ENCODE measurements at places on chromosomes 5 and 9.

DNA sequence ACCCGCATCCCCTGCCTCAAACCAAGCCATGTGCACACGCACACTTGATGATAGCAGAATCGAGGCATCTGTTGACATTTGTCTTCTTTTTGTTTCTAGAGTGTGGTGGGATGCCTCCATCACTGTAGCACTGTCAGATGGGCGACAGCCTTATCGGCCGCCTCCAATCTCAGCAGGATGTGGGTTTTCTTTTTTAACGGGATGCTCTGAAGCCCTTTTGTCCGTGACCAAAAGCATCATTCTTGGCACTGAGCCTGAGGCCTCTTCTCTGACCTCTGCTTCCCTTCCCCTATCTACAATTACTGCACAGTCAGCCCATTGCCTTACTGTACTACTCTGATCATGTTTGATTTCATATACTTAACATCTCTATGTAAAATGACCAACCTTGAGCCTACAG lies 78.3 kb downstream of the LMNB1 start:
- DNase-seq = no peak

DNA sequence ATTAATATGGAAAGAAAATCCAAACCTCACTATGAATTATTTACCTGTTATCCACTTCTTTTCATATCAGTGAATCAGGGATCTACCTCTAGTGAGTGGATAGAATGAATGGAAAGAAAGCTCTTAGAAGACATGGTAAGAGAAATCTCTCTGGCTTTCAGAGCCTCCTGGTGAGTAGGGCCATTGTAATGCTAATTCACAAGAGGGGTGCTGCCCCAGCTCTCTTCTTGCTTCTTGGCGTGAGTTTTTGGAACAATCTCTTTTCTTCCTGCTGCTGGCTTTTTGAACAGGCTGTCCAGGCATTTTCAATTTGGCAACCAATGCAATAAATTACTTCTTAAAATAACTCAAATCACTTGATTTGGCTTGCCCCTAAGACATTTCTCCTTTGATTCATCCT lies 49.9 kb upstream of the KCNN2 start:
- DNase-seq = no peak

DNA sequence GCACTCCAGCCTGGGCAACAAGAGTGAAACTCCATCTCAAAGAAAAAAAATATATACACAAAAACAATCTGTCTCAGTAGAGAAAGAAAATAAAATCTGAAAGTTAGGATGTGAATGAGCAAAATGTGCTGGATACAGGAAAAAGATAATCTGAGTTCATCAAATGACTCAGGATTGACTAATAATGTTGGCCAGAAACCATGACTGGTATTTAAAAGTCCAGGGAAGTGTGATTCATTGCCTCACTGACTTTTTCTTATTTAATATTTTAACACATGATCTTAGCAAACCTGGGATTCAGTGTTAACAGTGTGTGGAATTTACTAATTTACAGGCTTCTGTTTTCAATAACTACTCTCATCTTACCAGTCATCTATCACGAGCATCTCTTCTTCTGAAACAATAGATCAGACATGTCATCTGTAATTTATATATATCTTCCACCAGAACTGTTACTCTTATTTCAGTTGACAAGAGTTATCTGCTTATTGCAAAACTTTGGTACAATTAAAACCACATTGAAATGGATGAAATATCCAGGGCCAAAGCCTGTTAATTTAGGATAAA lies 256.7 kb downstream of the CDH12 start:
- DNase-seq = no peak

- DNase-seq = no peak
Measured at GRCh38 chr9:35611230-35611797, 6.3 kb downstream of the TESK1 start.

- no peak for DNase-seq
Measured at GRCh38 chr9:131539223-131539923, 6.0 kb upstream of the PRRT1B start.

DNA sequence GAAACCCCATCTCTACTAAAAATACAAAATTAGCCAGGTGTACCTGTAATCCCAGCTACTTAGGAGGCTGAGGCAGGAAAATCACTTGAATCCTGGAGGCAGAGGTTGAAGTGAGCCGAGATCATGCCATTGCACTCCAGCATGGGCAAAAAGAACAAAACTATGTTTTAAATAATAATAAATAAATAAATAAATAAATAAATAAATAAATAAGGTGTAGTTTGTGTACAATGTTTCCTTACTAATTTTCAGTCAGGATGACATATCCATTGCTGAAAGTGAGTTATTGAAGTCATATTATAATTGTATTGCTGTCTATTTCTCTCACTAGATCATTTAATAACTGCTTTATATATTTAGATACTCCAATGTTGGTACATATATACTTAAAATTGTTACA lies 581.5 kb upstream of the DAB2 start:
- no peak for DNase-seq

GRCh38 chr5:84372066-84372695 lies 12.5 kb downstream of the EDIL3 start:
- DNase-seq = no peak

GRCh38 chr9:132780230-132781007 lies 97.7 kb downstream of the AK8 start:
- DNase-seq = no peak

- DNase-seq = no peak
Measured at GRCh38 chr9:121296213-121297127, 28.5 kb downstream of the GSN start.

DNA sequence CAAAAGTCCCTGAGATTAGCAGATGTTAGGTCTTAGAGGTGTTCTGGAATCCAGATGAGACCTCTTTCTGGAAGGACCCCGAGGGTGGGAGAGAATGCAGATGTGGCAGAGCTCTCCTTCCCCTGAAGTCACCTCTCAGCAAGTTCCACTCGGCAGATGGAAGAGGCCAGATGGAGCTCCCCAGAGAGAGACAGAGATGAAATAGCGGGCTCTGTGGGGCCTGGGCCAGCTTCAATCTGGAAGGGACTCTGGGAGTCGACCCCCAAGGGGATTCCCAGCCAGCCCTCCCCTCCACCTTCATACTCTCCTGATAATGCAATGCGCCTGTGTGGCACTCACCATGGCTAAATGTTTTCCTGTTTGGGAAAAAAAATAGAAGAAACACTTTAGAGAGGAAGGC lies 60.2 kb downstream of the WNK2 start:
- no peak for DNase-seq

DNA sequence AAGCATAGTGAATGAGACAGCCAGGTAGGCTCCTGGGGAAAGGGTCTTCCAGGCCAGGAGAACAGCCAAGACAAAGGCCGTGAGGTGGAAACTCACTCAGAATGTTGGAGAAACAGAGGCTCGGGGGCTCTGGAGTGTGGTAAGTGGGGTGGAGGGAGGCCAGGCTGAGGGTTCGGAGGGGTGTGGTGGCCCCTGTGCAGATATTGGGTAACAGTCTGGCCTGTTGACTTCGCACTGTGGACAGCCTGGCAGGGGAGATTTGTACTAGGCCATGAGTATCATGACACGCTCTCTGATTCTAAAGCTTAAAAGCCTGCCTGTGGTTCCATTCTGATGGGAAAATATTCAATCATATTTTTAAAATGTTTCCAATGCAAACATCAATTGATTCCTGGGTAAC lies 239.3 kb downstream of the GADD45G start:
- DNase-seq = no peak

- no peak for DNase-seq
Measured at GRCh38 chr5:82644766-82645165, 366.6 kb upstream of the RPS23 start.

- no peak for DNase-seq
Measured at GRCh38 chr9:76772686-76773445, 8.6 kb downstream of the PCA3 start.

DNA sequence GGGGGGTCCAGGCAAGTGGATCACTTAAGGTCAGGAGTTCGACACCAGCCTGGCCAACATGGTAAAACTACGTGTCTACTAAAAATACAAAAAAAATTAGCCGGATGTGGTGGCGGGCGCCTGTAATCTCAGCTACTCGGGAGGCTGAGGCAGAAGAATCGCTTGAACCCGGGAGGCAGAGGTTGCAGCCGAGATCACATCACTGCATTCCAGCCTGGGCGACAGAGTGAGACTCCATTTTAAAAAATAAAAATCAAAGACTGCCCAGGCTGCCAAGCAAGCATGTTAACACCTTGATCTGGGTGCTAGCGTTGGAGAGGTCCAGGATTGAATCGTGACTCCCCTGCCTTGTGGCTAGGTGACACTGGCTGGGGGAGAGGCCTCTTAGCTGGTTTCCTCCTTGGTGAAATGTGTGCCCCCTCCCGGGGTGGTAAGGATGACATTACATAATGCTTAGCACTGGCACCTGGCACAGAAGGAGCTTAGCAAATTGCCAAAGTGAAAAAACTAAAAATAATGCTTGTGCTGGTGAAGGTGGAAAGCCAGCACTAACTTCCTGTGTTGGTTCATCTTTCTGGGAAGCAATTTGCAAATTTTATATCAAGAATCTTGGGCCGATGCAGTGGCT lies 2.2 kb upstream of the CIZ1 start:
- DNase-seq = no peak

DNA sequence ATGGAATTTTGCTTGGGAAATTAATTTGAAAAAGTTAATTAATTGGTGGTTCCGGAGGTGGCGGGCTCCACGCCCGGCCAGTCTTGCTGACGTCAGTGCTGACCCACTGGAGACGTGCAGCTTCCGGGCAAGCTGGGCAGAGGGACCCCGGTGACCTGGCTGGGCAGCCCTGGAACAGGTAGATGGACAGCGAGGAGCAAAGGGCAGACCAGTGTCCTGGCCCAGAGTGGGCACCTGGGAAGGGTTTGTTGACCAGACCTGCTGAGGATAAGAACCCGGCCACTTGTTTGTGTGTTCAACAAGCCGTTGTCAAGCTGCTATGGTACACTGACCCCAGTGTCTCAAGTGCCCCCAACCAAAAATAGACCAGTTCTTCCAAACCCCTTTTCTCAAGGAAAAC lies 17.5 kb downstream of the CXXC5 start:
- DNase-seq = no peak

DNA sequence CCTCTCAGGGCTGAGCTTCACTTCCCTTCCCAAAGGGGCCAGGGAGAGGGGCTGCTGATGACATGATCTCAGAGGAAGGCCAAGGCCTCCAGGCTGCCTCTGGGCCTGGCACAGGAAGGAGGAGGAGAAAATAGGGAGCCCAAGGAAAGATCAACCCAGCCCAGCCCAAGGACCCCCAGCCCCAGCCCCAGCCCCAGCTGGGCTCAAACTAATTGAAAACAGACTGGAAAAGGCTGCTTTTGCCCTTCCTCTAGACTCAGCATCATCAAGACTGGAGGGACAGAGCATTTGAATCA lies 18.3 kb upstream of the KCNIP1 start:
- DNase-seq = no peak

- DNase-seq = peak; percentile 37
Measured at GRCh38 chr5:112921026-112921832, 798 bp downstream of the REEP5 start.

- no peak for DNase-seq
Measured at GRCh38 chr9:98978231-98978681, 34.5 kb downstream of the COL15A1 start.

DNA sequence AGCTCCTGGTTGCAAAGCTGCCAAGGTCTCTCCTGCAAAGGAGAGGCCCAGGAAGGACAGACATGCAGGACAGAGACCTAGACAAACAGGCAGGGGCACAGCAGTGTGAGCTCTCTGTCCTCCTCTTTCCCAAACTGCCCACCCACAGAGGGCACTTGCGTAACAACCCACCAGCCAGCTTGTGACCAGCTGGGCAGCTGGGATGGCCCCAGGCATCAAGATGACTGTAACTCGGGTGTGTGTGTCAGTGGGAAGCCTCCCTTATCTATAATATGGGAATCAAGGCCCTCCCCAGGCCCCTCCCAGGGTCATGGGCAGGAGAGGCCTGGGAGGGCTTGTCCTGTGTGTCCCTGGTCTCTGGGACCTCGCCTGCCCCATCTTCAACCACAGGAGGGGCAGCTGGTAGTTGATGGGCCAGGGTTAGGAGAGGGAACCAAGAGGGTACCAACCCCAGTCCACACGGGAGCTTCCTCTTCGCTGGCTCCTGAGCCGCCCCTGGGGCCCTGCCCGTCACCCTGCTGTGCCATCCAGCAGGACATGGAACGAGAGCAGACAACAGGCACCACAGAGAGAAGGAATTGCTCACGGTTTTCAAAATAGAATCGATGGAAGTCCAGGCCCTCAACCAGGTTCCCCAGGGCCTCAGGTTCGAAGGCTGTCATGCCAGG lies 37.9 kb downstream of the SLC6A7 start:
- no peak for DNase-seq

- DNase-seq = no peak
Measured at GRCh38 chr9:119577881-119578280, 208.6 kb upstream of the BRINP1 start.

DNA sequence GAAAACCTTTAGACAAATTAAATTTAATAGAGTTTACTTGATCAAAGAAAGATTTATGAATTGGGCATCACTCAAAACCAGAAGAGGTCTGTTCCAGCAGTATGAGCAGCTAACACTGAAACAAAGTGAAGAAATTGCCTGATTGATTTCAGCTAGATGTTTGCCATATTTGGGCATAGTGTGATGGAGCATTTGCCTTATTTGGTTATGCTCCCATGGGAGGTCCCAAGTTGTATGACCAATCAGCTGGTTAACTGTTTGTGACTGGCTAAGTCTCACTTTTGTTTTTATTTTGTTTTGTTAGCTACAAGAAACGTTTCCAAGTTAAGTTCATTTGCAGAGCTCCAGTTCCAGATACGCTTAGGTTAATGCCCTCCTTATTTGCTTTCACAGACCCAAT lies 53.3 kb upstream of the LMNB1 start:
- no peak for DNase-seq

DNA sequence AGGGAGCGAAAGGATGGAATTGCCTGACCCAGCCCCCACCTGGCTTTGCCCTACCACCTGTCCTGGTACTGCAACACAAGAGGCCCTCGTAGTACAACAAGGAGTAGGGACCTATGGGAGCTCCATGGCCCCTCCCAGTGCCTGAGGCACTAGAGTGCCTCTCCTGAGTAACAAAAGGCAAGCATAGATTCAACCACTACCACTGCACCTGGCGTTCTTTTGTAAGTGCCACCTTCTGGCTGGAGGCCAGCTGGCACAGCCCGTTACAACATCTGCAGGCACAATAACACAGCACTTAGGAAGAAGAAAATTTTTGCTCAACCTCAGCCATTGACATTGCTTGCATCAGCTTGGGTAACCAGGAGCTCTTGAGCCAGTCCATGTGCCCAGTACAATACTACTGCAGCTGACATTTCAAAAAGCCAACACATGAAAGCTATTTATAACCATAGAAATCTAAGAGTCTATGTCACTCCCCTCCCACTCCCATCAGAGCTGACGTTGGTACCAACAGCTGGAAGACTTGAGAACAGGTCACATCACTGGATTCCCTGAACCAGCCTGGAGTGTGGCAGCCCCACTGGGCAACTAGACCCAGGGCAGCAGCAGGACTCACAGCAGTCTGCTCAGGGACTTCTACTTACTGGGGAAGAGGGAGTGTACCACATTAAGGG lies 17.7 kb upstream of the FAM174A start:
- DNase-seq = peak; percentile 96

All from NCI-H774 (cell line).